ENCODE measurements at places on chromosomes 1 and 21.

DNA sequence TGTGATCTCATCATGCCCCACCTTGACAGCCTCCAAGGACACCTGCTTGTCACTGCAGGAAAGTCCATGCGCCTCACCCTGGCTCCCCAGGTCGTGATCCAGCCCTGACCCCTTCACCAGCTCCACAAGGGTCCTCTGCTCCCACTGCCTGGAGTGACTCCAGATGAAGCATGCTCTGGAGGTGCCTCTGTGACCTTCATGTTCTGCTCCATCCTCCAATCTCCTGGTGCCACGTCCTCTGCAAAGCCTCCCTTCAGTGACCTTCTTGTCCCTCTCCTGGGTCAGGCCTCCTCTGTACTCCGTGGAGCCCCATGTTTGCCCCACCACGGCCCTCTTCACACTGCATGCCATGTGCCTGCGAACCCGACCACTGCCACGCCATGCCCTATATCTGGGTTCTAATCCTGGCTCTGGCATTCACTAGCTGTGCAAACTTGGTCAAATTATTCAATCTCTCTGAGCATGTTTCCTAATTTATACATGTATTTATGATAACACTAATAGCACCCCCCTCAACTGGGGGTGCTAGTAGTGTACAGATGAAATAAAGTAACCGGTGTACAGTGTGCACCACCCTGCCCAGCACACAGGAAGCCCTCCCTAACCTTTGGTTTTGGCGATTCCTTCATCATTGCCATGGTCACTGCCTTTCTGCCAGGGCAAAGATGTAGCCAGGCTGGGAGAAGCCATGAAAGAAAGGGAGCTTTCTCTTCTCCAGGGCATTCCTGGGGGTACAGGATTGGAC, 77.4 kb downstream of the STUM start:
- no peak for DNase-seq

GRCh38 chr1:51650198-51650597, 33.3 kb downstream of the OSBPL9 start:
- no peak for DNase-seq

DNA sequence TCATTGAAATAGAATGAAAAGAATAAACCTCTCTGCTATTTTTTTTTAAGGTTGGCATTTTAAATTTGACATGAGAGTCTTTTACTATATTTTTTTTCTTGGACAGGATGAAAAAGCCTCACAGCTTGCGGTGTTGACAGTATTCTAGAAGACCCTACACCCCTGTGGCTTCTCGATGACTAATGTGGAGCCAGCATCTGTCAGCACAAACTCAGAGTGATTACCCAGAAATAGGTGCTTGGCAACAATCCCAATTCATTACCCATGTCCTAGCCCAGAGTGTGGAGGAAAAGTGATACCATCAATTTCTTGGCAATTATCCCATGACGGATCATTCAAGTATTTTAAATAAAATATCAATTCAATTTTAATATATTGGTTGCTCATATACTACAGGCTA, 186.8 kb upstream of the MAP1LC3C start:
- DNase-seq, result peak; percentile 13

DNA sequence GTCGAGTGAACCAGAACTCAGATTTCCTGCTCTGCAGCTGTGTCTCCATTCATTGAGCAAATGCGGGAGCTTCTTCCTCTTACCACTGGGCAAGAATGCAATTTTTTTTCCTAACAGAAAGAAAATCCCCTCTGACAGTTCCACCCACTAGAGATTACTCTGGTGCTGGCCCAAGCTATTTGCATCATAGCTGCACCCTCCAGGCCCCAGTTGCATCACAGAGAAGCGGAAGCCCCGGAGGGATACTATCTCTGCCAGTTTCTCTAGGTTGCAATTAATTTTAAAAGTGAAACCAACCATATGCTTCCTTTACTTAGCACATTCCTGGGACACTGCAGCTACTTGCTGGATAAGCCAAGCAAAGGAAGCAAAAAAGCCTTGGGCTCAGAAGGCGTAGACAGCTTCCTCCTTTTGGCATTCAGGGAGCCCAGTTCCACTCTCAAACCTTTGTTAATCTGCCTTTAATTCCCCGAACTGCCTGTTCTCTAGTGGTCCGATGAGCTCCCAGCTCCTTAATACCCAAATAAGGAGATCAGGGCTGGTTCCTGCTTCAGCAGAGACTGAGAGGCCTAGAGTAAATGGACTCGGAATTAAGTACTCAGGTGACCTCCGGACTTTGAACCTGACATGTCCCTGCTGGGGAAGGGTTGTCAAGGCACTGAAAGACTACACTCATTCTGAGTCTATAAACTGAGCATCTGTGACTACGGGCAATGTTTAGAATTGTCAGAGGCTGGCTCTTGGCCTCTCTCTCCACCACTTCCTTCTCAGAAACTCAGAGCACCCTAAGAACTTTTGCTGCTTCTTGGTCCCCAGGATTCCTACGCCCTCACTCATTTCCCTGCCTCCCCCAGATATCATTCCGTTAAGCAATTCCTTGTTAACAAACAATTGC, 72.5 kb upstream of the TNFSF18 start:
- peak; percentile 80 for DNase-seq

- no peak for DNase-seq
Measured at GRCh38 chr21:41769521-41769920, 2.7 kb upstream of the RIPK4 start.

- peak; percentile 43 for DNase-seq
Measured at GRCh38 chr1:230825761-230826160, 42.6 kb downstream of the C1orf198 start.

DNA sequence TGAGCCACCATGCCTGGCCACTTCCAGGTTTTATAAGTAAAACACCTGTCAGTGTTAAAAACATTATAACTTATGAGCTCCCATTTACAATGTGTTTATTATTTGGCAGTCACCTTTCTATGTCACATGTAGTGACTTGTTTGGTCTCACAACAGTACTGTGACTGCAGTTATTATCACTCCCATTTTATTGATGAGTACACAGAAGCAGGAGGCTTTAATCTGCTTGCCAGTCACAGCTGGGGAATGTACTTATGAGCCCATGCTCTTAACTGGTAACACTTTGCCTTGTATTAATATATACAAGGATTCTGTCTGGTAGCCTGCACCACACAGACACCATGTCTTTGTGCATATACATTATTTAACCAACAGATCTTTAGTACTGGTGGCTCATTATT, 31.1 kb upstream of the BACH1 start:
- DNase-seq, result no peak

DNA sequence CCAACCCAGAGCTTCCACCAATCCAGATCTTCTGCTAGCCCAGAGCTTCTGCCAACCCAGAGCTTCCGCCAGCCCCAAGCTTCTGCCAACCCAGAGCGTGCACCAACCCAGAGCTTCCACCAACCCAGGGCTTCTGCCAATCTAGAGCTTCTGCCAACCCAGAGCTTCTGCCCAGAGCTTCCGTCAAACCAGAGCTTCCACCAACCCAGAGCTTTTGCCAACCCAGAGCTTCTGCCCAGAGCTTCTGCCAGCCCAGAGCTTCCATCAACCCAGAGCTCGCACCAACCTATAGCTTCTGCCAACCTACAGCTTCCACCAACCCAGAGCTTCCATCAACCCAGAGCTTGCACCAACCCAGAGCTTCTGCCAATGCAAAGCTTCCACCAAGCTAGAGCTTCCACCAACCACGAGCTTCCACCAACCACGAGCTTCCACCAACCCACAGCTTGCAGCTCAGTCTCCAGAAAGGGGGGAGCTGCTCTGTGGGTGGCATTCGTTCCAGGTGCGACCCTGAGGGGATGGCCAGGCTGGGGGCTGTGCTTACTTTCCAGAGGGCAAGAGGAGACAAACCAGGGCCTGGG, 23.8 kb downstream of the CRYAA start:
- DNase-seq, result no peak

GRCh38 chr1:97571760-97572159, 349.1 kb downstream of the DPYD start:
- no peak for DNase-seq

DNA sequence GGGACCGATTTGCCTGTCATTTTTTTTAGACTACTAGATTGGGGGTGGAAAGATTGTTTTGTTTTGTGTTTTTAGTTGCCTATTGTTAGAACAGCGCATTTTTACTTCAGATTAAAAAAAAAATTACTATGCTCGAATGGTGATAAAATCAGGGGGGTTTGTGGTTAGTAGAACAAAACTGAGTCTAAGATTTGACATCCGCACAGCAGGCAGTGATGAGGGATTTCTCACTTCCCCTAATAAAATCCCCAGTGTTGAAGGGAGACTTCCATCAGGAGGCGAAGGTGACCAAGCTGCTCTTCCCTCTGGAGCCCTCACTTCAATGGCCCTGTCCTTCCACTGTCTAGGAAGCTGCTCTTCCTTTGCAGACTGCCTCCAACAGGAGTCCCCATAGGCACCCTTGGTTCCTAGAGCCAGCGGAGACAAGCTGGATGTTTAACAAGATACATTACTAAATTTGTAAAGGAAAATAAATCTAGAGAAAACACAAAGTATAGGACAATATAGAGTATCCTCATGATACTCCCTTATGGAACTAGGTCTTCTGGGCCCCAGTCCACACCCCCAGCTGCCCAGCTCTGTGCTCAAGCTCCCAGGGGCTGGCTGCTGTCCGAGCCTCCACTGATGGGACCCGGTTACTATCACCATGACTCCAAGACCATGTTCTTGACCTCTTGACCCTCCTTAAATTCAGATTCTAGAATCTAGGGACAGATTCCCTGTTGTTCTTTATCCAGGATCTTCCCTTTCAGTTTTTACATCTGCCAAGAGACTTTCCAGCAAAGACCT, 31.0 kb downstream of the TENT5C start:
- DNase-seq, result no peak

- no peak for DNase-seq
Measured at GRCh38 chr1:36014722-36015220, 69.1 kb upstream of the TEKT2 start.

DNA sequence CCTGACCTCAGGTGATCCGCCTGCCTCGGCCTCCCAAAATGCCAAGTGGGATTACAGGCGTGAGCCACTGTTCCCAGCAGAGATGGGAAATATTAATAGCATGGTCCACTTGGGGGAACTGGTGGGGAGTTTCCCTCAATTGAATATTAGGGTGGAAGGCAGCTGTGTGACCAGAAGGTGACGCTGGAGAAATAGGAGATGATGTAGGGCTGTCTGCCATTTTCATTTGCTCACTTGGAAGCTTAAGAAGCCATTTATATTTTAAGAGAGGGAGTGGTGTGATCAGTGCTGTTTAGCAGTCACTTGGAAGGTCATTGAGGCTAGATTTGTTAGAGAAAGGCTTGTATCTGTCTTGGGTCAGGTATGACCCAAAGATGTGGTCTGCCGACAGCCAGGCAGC, 19.9 kb downstream of the KDM4A start:
- no peak for DNase-seq

GRCh38 chr1:76465030-76465429, 390.5 kb downstream of the ST6GALNAC3 start:
- DNase-seq, result peak; percentile 80

DNA sequence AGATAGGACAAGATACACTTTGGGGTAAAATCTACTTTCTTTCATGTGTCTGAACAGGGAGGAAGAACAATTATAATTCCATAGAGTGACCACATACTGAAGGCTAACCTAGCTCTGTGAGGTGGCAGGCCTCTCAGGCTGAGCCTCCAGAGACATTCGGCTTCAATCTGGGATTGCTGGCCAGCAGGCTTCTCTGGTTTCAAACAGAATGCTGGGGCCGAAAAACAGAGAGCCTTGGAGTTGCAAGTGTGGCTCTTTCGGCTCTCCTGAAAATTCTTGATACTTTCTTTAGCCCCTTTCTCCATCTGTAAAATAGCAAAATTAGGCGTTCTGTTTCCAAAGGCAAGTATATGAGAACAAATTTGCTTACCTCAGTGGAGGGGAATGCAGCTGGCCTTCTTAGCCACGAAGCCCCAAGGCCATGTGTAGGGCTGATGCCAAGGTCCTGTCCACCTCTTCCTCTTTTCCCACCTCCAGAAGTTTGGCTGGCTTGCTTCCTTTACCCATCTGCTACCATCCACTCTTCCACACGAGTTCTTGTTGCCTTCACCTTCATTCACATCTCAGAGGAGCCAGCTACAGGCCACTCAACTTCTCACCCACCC, 30.0 kb upstream of the UBE2U start:
- DNase-seq, result no peak

DNA sequence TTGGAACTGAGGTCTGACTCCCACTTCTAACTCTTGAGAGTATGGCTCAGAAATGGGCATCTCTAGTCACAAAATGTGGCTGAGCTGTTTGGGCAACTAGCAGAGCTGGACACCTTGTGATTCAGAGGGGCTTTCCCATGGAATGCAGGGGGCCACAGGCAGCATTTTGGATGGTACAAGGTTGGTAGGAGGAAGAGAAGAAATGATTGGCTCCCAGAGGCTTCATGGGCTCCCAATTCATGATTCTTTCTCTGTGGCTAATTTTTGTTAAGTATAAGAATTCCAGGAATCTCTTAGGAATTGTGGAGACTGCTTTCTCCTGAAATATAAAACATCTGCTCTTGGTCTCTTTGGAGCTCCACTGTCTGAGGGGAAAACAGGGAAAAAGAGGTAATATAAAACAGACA, 49.7 kb downstream of the PBX1 start:
- DNase-seq, result peak; percentile 80

DNA sequence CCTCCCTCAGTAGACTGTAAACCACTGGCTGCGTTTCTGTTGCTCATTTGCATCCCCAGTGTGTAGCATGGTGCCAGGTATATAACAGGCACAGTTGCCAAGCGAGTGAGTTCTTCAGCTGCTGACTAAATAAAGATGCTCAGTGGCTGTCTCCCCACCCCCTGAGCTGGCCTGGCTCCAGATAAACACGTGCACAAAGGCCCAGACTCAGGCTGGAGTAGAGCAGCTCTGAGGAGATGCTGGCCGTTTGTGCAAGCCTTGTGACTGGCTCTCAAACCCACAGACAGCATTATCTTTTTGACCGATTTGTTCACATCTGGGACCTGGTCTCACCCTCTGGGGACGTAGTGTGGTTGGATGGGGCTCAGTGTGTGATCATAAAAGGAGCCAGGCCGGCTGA, 7.1 kb downstream of the CHRNB2 start:
- DNase-seq, result peak; percentile 41

DNA sequence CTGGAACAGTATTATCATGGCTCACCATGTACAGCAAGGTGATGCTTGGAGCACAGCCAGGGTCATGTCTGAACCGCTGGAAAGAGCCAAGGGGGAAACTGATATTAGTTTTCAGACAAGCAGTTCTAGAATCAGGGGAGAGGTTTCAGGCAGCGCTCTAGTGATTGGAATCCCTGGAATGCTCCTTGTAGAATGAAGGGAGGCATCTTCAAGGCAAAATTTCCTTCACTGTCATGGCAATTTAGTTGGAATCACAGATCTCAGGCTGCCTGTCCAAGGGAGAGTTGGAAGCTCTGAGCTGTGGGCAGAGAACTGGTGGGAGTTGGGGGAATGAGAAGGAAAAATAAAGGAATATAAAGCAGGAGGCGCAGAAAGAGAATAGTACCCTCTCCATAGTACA, 737.1 kb downstream of the PTPRU start:
- DNase-seq, result peak; percentile 20
